ENCODE measurements at places on chromosomes 3 and 15.

- no peak for DNase-seq
Observed at GRCh38 chr3:110093411-110093810, 756.1 kb upstream of the DPPA4 start.

DNA sequence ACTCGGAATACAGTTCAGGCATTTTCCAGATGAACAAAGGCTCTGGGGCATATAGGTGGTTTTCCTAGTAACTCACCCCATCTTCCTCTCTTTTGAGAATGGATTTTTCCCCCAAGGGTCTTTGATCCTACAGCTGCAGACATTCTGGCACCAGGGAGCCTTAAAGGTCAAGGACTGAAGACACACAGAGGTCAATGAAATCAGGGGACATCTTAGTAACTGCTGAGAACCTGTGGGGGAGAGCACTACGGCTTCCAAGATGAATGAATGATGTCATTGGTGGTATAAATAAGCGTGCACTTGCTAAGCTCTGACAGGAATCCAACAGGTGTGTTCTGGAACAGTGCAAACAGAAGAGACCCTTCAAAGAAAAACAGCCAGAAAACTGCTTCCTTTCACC, 36.3 kb downstream of the TMEM212 start:
- no peak for DNase-seq

- no peak for DNase-seq
Observed at GRCh38 chr3:21509731-21510470, 241.1 kb downstream of the ZNF385D start.

- no peak for DNase-seq
Observed at GRCh38 chr3:126412841-126413692, 18.4 kb downstream of the CFAP100 start.

GRCh38 chr15:78634210-78635145, 6.5 kb downstream of the CHRNB4 start:
- no peak for DNase-seq

- DNase-seq, result no peak
Observed at GRCh38 chr15:53539878-53540277, 219.6 kb downstream of the WDR72 start.

DNA sequence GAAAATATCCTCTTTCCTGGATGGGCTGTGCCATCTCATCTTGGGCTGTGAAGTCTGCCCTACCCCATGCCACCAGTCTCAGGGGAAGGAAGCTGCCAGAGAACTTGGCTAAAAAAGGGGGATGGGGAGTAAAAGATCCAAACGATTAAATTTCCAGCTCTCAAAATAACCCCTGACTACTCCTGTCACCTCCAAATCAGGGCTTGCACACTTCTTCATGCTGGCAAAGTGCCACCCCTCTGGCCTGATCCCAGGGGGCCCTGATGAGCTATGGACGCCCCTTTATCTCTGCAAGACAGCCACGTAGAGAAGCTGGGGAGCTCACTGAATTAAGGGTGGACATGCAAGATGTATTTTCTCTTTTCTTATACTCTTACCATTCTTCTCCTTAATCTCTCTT, 1.2 kb upstream of the MLF1 start:
- no peak for DNase-seq

DNA sequence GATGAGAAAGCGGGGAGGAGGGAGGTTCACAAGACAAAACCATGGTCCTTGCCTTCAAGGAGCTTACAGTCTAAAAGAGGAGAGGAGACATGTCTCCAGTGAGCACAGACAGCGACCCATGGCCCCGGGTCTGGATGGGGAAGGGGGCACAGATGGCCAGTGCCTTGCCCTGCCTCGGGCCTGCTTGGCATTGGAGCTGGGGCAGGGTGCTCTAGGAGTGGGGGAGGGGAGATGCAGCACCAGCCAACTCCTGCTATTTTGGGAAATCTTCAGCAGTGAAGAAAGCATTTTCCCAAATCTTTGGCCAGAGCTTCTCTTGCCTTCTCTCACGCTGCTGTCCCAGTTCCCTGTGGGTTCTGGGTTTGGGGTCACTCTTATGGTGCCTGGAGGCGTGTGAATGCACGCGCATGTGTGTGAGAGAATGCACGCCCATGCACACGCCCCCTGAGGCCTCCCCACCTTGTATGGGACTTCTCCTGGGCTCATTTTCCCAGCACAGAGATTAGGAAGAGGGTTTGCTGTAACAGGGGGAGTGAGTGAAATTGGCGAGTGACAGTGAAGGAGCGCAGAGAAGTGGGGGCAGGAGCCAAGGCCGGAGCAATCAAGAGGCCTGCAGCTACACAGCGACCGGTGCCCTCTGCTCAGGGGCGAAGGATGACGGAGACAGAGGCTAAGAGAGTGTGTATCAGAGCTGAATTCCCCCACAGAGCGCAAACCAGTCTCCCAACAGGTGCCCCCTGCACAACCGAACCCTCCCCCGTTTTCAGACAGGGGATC, 71.5 kb downstream of the SEMA5B start:
- no peak for DNase-seq

DNA sequence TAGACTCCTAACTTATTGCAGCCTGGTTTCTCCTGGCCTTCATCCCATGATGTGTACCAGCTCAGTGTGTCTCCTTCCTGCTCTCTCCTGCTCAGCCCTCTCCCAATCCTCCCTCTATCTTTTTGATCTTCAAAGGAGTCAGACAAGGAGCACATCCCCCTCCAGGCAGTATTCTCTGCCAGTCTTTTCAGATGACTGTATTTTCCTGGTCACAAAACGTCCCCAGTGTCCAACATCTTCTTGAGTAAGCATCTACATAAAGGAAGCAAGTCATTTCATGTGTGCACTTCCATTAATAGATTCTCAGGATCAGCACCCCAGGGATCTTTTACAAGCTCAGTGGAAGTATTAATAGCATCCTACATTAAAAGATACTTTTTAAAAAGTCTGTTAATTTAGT, 148.9 kb upstream of the THBS1 start:
- DNase-seq, result no peak

DNA sequence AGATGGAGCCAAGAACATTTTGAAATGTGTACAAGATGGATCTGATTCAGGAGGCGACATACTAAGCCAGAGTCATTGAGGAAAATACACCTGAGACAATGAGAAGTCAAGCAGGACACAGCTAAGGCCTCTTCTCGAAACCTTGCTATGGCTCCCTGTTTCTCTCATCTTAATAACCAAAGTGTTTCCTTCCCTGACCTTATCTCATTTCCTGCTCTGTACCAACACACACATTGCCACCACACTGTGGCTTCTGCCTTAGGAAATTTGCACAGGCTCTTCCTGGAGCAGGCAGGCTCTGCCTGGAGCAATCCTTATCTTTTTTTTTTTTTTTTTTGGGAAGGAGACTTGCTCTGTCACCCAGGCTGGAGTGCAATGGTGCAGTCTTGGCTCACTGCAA, 36.6 kb downstream of the OXSM start:
- no peak for DNase-seq

DNA sequence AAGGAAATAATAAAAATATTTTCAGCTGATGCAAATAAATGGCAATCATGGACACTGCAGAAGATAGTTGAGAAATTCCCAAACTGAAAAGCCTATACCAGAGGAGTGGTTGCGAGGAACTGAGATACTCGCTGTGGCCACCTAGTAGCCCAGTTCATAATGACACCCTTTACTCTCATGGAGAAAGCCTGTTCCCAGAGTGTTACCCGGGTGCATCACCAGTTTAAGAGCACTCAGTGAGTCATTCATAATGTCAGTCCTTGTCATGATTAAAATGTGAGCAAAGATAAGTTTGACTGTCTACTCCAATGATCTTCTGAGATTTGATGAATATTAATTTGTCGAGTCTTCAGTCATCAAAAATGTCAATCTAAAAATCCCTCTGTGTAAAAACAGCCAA, 138.4 kb upstream of the LRRC3B start:
- no peak for DNase-seq

DNA sequence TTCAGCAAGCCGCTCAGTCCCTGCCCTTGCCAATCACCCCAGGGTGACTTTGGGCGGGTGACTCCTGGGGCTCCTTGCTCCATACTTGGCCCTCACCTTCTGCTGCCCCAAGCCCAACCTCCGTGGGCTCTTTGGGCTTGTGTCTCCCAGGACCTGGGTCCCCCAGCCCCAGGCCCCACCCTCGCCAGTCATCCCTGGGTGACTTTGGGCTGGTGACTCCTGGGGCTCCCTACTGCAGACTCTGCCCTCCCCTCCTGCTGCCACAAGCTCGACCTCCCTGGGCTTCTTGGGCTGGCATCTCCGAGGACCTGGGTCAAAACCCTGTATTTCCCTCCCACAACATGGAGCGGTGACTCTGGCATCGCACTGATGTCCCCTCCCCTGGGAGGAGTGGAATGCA, 151.5 kb downstream of the GOLGA6L4 start:
- no peak for DNase-seq

DNA sequence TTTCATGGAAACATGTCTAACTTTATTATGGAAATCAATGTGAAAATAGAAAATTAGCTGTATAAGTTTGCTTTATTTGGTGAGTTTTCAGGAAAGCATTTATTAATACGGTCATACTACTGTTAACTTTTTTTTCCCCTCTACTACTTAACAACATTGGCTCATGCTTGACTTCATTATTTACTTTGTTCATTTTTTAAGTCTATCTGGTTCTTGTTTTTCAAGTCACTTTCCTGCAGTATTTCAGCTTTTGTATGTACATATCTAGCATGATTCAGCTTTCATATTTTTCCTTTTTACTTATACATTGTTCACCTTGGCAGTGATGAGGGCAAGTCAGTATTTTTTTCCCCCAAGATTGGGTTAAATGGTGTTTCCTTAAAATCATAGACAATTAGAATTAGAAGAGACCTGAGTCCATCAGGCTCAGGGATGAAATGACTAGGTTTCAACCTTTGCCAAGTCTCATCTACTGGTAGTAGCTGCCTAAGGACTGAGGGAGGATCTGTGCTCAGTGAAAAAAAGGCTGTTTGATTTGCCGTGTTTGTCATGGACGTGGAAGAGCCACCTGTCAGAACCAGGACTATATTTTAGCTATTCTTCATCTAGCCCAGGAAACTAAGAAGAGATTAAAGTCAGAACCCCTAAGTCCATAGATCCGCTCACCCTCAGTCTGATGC, 15.4 kb downstream of the TMOD3 start:
- DNase-seq, result no peak

DNA sequence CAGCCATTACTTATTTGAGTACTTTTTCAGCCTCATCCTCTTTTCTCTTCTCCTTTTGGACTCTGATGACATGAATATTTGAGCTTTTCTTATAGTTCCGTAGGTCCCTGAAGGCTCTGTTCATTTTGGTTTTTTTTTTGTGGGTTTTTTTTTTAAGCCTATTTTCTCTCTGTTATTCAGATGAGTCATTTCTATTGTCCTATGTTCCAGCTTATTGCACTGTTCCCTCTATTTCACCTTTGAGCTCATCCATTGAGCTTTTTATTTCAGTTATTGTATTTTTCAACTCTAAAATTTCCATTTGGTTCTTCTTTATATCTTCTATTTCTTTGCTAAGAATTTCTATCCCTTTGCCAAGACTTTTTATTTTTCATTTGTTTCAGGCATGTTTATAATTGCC, 7.2 kb upstream of the MGLL start:
- no peak for DNase-seq

GRCh38 chr3:109853077-109853731, 515.9 kb upstream of the DPPA4 start:
- no peak for DNase-seq

GRCh38 chr3:165797551-165797950, 39.7 kb downstream of the BCHE start:
- no peak for DNase-seq

GRCh38 chr3:135449046-135449445, 516.5 kb upstream of the PPP2R3A start:
- no peak for DNase-seq

- DNase-seq, result no peak
Observed at GRCh38 chr15:65743637-65744252, 48.3 kb downstream of the DENND4A start.

DNA sequence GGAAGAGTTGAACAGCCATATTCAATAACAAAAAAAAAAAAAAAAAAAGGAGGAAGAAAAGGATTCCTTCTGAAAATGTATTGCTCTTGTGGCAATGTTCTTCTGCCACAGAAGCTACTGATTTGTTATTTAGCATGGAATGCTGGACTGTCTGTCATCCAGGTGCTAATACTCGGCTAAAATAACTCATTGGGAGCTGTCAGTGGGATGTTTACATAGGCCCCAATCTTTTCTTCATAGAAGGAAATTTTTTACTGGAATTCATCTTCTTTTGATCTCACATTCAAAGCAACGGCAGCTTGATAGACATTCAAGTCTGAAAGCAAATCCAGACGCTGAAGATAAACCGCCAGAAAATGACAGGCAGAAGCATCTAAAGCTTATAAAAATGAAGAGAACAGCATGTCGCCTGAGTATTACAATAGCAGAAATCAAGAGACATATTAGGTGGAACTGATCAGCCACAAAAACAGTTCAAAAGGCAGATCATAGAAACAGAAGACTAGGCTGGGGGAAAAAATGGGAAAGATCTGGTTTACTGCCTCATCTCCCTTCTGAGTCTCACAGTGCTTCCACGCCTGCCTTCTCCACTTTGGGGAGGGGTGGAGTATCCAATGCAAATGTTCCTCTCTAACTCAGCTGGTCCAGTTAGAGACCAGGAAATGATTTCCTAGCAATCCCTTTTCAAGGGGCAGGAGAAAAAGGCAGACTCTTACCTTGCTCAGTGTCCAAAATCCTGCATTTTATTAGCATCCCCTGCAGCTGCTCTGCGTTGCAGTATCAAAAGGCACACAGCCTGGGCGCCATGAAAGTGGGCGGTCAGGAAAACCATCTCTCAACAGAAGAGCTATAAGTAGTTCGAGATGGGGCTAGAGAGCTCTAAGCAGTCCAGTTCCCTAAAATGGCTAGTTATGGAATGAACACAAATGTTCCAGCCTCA, 451.9 kb downstream of the FOXP1 start:
- no peak for DNase-seq

GRCh38 chr3:122952520-122952919, 75.0 kb downstream of the SEMA5B start:
- DNase-seq, result no peak

GRCh38 chr3:17076940-17077605, 192.3 kb downstream of the PLCL2 start:
- DNase-seq, result no peak

GRCh38 chr3:194421-194820, 2.1 kb upstream of the CHL1 start:
- no peak for DNase-seq

All from stimulated activated CD8-positive, alpha-beta memory T cell treated with anti-CD3 and anti-CD28 coated beads, Interleukin-15, amount 100 ng/mL, for 24 hours (primary cell).